Stimulated activated naive CD8-positive, alpha-beta T cell treated with anti-CD3 and anti-CD28 coated beads, Interleukin-15, amount 100 ng/mL, for 72 hours (primary cell): ENCODE measurements at places on chromosomes 12 and 14.
A peak's percentile ranks its signal among the peaks of the same experiment; 100 is the strongest.

- DNase-seq: no peak
Measured at GRCh38 chr12:109696485-109697269, 16.9 kb upstream of the FAM222A start.

GRCh38 chr12:109777544-109777943 lies 55.7 kb downstream of the TRPV4 start:
- DNase-seq: peak; percentile 36

GRCh38 chr12:43285159-43285598 lies 266.8 kb downstream of the ADAMTS20 start:
- DNase-seq: no peak

DNA sequence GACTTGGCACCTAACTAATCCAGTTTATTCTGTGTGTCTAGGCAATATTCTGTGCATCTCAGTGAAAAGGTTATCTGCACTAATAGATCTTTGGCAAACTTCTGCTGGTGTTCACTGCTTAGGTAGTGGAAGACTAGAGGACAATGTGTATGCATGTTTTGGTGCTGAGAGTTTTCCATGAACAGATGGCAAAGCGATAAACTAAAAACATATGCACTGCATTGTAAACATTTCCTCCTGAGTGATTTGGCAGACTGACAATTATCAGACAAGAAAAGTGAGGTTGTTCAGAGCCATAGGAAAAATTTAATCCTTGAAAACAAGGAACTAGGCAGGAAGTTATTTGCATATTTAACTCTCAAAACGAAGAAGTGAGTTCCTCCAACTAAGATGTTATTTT lies 400.4 kb downstream of the ATP23 start:
- DNase-seq: no peak
